ENCODE measurements at places on chromosomes 7 and 10.

DNA sequence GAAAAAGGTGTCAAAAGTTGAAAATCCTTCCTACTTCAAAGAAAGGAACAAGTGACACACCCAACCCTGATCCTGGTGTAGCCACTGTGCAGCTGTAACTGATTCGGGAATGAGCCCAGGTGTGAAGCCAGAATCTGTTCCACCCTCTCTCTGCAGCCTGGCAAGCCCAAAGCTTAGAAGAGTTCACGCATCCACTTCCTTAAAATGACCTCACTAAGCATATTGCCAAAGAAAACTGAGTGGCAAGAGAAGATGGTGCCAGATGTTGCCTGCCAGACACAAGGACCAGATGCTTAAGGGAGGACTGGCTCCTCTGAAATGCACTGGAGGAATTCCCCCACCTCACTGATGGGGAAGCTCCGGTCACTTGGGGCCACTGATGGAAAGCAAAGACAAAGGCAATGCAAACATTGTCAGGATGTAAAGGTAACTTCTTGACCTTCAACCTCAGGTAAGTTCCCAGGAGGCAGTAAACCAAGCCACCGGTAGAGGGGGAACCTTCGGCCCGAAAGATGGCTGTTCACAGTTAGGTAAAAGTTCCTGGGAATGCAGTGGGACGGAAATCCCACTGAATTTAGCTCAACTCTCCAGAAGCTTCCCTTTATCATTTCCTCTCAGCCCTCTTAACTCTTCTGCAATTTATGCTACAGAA, 554.9 kb downstream of the KCNMA1 start:
- DNase-seq: no peak

DNA sequence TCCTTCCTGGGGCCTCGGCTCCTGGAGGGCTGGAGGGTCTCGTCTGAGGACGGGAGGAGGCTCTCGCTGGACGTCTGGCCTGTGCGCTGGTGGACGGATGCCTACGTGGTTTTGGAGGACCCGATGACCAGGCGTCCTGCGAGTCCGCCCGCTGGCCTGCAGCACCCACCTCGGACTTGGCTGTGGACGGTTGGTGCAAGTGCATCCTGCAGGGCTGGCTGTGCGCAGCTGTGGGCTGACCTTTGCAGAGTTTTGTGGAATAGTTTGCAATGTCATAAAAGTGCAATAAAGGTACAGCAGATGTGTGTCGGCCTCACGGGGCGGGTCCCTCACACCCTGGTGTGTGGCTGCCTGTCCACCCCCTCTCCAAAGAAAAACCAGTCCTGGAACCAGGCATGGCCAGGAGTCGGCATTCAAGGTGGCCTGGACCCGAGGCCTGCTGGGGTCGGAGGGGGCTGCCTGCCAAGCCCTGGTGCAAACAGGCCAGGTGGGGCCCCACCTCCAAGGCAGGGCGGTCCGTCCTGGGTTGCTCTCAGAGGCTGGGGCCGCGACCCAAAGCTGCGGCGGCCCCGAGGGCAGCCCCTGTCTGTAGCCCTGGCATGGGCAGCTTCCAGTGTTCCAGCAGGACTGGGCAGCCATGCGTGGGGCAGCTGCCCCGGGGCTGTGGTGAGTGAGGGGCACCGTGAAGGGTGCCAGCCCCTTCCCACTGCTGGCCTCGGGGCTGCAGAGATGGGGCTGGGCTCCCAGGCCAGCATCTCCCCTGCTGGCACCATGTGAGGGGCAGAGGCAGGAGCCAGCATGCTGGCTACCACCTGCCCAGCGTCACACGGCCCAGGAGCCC, 29.3 kb upstream of the FOXL3 start:
- no peak for DNase-seq

- DNase-seq: no peak
Measured at GRCh38 chr7:27153526-27153925, 1.1 kb upstream of the HOXA3 start.

GRCh38 chr10:99975942-99976809, 33.6 kb downstream of the DNMBP start:
- DNase-seq: no peak

- no peak for DNase-seq
Measured at GRCh38 chr7:73739387-73739767, 775 bp upstream of the ABHD11 start.

DNA sequence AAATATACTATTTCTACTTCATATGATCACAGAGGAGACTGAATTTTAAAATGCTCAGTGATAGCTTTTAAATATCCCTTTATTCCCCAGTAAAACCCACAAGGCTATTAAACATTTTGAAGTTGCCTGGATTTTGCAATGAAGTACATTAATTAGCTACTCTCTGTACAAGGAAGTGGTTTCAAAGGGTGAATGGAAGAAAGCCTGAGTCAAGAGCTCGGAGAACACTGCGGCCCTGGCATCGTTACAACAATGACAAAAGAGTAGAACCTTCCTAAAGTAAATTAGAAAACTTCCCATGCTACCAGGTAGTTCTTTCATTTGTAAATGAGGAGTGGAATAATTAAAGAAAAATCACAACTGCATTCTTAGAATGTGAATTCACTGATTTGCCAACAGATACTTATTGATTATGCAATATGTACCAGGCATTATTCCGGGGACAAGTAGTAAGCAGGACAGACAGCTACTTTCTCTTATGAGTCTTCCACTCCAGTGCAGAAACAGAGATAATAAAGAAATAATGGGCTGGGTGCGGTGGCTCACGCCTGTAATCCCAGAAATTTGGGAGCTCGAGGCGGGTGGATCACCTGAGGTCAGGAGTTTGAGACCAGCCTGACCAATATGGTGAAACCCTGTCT, 63.0 kb downstream of the ZNF22 start:
- no peak for DNase-seq

DNA sequence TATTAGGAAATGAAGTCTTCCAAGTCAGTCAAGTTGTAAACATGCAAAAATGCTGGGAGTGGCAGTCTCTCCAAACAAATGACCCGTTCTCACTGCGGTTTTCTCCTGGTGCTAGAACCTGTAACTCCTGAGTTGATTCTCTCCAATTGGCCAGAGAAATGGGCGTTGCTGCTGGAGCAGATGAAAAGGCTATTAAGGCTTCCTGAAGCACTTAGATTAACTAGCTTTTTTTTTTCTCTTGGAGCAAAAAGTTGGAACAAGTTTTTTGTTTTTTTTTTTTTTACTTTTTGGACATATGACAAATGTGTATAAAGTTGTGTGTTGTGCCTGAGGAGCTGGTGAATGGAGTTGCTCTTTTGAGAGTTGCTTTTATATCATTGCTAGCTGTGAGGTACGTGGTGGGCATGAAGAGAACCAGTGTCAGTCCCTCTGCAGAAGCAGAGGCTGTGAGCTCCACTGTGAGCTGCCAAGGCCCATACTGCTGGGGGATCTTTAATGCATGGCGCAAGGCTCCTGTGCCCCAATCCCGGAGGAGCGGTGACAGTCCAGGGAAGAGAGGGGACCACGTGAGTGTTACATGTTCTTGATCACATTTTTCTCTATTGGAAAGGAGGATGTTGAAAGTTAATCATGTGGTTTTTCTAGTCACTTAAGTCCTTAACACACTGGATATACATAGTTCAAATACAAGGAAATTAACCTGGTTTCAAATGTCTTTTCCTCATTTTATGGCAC, 393.6 kb upstream of the GALNT17 start:
- no peak for DNase-seq

Measured in stimulated activated CD8-positive, alpha-beta memory T cell treated with anti-CD3 and anti-CD28 coated beads, Interleukin-7, amount 100 ng/mL, for 4 hours (primary cell).